ENCODE measurements at places on chromosomes 11 and 22. TPM values are rescaled to one million over a fixed set of nuclear protein-coding genes. Genes with fewer than 3 reads are reported as not detected.
A peak's percentile ranks its signal among the peaks of the same experiment; 100 is the strongest.

DNA sequence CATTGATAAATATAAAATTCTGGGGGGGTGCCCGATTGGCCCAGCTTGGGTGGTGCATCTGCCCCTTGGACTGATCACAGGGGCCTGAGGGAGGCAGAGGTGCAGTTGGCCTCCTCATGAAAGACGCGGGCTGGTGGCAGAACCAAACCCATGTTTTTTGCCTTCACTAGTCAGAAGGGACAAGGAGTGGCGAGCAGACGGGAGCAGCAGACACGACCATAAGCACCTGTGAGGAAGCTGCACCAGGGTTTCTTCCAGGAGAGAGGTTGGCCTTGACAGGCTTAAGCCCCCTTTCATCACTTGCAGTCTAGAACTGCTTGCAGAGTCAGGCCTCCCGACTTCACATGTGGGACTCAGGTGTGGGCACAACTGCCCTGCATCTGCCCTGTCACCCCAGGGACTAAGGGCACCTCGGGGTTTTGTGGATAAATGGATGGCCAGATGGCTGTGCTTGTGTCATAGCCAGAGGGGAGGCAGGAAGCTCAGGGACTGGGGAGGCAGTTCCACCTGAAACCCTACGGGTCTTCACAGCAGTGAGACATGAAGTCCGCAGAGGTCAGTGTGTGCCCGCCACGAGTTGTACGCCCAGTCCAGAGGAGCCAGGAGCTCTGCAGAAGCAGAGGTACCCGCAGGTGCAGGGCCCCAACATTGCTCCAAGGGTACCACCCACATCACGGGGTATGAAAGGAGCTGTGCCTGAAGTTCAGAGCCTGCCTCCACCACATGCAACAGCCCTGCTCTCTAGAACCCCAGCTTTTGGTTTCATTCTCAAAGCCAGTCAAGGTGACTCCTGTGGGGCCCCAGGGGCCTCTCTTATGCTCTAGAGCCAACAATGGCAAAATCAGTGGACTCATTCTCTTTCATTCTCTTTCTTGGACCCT lies 18.2 kb upstream of the SYT13 start:
- no peak for DNase-seq

GRCh38 chr11:43681401-43681942 lies 934 bp downstream of the HSD17B12 start:
- DNase-seq = no peak

DNA sequence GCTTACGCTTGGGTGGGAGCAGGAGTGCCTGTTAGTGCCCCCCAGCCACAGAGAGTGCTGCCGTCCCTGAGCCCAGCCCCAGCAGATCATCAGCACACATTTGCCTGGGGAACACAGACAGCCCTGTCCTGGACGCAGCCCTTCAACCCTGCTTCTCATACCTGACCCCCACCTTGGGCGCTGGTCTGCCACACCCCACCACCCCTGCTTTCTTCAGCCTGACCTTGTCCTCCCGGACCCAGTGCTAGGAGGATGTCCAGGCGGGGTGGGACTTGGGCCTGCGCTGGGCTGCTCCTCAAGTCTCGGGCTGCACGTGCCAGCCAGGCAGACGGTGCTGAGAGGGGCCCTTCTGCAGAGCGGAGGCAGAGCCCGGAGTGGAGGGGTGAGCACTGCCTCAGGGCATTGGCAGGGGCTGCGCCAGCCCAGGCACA lies 119.2 kb downstream of the KCNQ1OT1 start:
- peak; percentile 16 for DNase-seq

Gene TESMIN
- total RNA-seq = 1.7 TPM

DNA sequence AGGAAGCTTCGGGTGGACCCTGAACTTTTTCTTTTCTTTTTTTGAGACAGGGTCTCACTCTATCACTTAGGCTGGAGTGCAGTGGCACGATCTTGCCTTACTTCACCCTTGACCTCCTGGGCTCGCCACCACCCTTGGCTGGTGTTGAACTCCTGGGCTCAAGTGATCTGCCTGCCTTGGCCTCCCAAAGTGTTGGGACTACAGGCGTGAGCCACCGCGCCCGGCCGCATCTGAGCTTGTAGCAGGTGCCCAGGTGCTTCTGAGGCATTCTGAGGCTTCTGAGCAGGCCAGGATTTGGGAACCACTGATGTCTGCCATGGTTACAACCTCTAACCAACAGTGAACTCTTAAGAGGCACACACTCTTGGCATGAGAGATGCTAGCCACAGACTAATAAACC lies 5.1 kb downstream of the USP35 start:
- no peak for DNase-seq

DNA sequence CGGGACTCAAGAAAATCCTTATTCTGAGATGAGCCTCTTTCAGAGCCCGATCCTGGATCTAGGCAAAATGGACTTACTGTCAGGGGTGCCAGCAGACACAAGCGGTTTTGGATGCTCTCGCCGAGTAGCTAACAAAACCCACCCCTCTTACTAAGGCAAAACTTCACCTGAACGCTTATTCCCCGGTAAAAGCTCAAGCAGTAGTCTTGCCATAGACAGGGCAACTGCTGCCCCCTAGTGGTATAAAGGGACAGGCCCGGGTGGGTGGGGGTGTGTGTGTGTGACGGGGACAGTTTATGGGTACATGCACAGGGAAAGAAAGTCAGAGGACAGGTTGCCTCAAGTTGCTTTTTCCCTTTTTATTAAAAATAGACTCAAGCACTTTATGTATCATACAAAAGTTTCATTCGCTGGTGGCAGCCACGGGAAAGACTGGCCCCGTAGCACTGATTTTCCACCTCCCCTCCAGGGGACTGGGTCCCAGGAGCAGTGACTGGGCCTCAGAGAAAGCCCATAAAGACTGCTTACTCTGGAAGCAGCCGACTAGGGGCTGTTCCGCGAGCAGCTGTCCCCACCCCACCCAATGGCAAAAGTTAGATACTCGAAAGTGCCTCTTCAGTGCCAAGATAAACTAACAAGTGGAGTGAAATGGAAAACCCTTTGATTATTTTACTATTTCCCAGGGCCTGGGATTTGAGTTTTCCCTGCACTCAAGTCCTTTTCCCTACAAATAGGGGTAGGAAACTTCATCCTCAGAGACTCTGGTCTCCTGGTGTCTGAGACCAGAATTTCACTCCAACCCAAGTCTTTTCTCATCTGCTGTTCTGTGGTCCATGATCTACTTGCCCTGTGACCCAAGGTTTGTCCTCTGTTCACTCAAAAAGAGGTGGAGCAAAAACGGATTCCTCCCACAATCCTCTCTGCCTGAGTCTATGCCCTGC lies 4.7 kb downstream of the YPEL4 start:
- DNase-seq = peak; percentile 87

Gene DEFB131B
- total RNA-seq = not detected

DNA sequence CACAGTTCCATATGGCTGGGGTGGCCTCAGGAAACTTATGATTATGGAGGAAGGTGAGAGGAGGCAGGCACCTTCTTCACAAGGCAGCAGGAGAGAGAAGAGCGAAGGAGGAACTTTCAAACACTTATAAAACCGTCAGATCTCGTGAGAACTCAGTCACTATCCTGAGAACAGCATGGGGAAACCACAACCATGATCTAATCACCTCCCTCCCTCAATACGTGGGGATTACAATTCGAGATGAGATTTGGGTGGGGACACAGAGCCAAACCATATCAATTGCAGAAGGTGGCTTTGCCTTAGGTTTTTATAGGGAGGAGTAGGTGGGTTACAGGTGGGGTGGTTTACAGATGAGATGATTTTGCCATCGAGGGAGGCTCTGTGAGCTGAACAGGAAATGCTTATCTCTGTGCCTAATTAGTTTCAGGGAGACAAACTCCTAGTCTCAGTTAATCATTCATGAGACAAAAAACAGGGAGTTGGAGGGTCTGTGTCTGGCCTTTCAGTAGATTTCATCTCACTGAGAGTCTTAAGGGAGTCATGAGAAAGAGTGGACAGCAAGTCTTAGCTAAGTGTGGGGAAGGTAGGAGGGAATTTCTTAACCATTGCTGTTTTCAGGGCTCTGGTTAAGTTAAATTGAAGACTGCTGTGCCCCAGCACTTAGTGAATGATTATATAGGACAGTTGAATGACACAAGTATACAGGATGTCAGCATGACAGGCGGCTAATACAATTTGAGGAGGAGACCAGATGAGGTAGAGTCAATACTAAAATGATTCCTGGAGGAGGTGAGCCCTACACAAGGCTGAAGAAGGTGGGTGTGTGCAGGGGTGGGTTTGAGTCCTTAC lies 47.7 kb downstream of the CWC15 start:
- DNase-seq = no peak

DNA sequence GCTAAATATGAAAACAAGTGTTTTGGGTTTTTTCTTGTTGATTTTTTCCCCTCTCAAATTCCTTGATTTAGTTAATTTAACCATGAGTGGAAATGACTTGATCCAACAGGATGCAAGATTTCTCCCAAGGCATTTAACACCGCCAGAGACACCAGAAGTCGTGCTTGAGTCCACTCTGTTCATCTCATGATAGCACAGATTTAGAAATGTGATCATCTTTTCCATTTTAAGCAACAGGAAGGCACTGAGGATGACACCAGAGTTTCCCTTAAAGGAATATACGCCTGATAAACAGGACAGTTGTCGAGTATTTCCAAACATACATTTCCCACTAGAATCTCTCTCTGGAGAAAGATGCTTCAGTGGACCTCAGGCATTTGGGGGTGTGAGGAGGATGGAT lies 318.7 kb downstream of the CADM1 start:
- DNase-seq = no peak

DNA sequence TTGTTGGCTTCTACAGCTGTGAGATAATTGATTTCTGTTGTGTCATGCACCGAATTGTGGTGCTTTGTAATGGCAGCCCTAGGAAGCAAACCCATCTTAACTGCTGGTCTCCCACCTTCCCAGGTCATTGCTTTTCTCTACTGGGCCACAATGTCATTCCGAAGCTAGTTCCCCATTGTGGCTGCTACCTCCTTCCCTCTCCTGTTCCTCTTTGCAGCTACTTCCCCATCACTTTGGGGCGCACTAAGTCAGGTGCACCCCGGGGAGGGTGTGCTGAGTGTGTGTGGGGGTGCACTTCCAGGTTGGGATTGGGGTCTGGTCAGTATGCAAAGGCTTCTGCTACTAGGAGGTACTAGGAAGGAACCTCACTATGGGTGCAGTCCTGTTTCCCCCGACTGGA lies 109.3 kb downstream of the ST3GAL4 start:
- no peak for DNase-seq

Gene OR8G1
- total RNA-seq = not detected

DNA sequence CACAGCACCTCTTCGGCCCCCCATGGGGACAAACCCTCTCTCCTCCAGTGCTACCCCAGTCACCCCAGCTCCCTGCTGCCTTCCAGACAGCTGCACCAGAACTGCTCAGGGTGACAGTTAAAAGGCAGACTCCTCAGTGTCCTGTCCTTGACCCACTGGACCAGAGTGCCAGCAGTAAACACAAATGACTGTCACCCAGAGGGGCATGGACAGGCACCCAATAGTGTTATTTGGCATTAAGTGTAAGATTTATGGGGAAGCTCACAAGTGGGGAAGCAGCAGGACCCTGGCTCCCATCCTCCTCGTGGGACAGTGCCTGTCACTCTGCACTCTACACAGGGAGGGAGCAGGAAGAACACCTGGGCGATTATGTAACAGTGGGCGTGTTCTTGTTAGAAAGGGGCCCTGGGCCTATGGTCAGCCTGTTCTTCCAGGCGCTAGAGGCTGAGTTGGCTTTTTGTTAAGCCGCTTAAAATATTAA lies 5.0 kb downstream of the RPS19BP1 start:
- DNase-seq = no peak

- peak; percentile 79 for DNase-seq
These were observed at the start of gene MMP11 for GRCh38 chr22:23772649-23773473. Gene MMP11 (plus strand): TSS chr22:23772849. CDS start chr22:23772871, 22 bp downstream.

Gene OR5D14
- total RNA-seq = not detected

Gene OR2AG1
- total RNA-seq = not detected

- DNase-seq = no peak
These were observed 82.9 kb downstream of the KCNJ1 start for GRCh38 chr11:128784059-128784804.

GRCh38 chr22:39896313-39896996 lies 2.9 kb upstream of the ENTHD1 start:
- no peak for DNase-seq

Gene DSCAML1
- total RNA-seq = 13.8 TPM

DNA sequence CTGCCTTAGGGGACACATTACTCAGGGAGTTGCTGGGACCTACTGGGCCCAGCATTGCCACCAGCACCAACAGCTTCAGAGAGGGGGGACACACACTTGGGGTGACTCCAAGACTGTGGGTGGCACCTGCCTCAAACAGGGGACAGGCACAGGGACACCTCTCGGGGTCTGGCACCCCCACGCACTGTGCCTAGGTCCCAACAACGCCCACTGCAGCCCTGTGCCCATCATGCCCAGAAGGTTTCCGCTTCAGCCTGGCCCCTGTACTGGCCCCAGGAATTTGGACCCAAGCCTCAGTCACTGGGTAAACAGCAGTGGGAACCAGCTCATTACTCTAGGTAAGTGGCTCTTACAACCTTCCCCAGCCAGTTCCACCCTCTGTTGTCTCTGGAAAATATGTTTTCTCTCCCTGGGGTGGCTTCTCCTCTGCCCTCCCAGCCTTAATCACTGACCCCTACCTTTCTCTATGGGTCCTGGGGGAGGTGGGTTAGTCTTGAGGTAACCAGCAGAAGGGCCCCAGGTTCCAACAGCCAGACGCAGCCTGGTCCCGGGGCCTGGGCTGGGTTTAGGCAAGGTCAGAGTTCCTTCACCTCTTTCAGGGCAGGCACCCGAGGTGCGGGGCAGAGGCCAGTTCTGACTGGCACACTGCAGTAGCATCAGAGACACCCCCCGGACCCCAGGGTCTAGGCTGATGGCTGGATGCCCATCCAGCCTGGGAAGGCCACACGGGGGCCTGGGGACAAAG lies 123.6 kb downstream of the MED15 start:
- DNase-seq = no peak

DNA sequence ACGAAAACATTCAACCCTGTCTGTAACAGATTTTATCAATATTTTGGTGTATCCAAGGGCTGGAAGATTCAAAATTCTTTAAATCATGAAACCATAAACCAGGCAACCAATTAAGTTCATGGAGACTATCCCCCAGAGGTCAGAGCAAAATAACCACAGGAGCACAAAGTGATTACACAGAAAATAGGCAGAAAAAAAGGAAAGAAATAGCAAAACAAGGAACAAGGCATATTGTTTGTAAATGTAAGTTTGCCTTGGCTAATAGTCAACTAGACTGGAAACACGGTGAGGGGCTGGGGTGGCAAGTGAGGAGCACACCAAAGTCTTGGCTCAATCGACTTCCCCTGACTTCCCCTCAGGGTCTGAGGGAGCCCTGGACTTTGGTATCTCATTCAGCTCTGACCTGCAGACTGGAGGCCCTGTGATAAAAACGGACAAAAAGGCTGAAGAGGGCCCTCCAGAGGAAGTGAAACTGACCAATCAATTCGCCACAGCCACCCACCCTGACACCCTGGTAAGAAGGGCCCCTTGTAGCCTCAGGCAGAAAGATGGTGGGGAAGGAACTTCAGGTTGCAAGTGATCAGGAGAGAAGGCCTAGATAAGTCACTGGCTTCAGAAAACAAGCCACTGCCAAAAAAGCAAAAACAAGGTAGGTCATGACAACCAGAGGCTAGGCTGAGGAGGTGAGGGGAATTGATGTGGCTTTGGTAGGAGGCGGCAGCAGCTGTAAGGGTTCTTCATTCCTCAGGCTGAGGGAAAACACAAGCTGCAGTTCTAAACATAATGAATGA lies 1.8 kb downstream of the SIK3 start:
- DNase-seq = no peak

Gene NEAT1
- 175 TPM for total RNA-seq

Gene PSMA1
- total RNA-seq = 67.1 TPM

- peak; percentile 25 for DNase-seq
These were observed 41.5 kb upstream of the SHISAL1 start for GRCh38 chr22:44354288-44354687.

GRCh38 chr11:46119352-46120216 lies 1.7 kb downstream of the PHF21A start:
- peak; percentile 76 for DNase-seq

Gene DGCR6
- 1.2 TPM for total RNA-seq

All from ovary (tissue), 10 donors.